CD4-positive, alpha-beta T cell treated with Interleukin-4 for 4 hours (primary cell): ENCODE measurements at places on chromosomes 6 and 20.

GRCh38 chr20:36070451-36070850 lies 84.1 kb upstream of the EPB41L1 start:
- no peak for DNase-seq

- no peak for DNase-seq
Measured at GRCh38 chr6:27617700-27618689, 145.1 kb upstream of the ZNF184 start.

- DNase-seq, result no peak
Measured at GRCh38 chr6:107345393-107345792, 114.0 kb downstream of the PDSS2 start.

DNA sequence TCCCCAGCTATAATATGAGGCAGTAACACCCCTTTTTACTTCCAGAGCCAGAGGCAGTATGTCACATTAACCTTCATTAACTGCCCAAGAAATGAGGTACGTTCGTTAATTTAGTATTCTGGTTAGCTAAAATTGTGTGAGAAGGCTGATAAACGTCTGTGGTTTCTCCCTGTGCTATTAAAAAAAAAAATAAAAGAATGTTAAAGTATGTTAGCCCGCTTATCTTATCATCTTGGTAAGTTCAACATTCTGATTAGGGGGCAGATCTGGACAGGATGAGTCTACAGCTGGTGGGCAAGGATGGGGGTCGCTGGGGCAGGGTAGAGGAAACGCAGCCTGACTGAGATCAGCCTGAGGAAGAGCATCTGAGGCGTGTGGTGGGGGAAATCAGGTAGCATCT lies 154.0 kb downstream of the PRL start:
- no peak for DNase-seq

DNA sequence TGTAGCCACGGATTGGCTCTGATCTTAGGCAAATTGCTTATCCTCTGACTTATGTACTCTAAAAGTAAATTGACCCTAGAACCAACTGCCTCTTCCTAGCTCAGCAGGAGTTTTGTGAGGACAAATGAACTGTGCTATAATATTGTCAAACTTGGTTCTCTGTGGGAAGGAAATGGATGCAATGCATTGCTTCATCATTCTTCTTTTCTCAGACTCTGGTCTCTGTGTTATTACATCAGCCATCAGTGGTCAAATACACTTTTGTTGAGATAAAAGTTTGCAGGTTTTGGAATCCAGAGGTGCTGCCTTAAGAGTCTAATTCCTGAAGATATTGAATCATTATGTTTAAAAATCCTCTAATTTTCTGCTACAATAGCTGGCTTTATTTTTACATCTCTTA lies 64.9 kb downstream of the SLC24A3 start:
- no peak for DNase-seq

GRCh38 chr6:104686550-104687175 lies 173.1 kb downstream of the HACE1 start:
- no peak for DNase-seq

DNA sequence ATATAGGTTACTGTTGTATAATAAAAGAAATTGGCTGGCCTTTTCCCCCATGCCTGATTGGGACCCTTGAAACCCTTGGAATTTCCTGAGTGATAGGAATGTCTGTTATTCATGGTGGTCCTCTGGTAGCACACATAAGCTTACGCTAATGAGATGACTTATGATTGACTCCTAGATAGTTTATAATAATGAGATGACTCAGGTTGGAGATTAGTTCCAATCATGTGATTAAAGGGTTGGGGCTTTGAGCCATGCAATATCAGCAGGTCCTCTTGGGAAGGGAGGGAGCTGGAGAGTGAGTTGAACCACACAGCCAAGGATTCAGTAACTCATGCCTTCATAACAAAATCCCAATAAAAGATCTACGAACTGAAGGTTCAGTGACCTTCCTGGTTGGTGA lies 407.6 kb upstream of the MANEA start:
- DNase-seq, result no peak

GRCh38 chr6:149467265-149467664 lies 17.5 kb downstream of the ZC3H12D start:
- DNase-seq, result no peak

- no peak for DNase-seq
Measured at GRCh38 chr20:1618479-1618878, 1.3 kb downstream of the SIRPB1 start.

DNA sequence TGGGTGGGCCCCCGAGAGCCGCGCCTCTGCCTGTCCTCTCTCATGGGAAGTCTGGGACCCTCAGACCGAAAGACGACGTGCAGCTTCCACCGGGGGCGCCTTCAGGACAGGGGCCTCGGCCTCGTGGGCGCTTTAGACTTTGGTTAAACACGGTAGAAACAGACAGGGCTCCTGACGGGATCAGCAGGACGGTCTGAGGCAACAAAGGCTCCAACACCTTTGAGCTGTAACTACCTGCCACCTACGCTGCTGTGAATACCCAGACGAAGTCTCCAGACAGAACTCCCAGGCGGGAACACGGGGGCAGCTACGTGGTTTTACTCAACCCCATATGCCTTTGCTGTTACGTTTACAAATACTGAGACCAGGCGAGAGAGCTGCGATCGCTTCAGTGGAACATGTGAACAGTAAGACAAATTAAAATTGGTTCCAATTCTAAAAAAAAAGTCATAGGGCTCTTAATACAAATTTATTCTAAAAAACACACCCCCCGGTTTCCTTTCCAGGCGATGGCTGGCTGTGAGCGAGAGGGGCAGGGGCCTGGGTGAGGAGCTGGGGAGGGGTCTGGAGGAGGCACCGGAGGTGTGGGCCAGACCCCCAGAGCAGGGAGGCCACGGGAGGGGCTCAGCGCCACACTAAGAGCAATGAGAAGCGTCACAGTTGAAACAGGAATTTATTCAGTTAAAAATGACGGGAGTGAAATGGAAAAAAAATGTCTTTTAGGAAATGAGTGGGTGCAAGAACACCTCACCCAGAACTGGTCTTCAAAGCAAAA lies 453.2 kb downstream of the QKI start:
- no peak for DNase-seq

GRCh38 chr6:34236131-34236442 lies 586 bp upstream of the HMGA1 start:
- DNase-seq, result peak; percentile 71

DNA sequence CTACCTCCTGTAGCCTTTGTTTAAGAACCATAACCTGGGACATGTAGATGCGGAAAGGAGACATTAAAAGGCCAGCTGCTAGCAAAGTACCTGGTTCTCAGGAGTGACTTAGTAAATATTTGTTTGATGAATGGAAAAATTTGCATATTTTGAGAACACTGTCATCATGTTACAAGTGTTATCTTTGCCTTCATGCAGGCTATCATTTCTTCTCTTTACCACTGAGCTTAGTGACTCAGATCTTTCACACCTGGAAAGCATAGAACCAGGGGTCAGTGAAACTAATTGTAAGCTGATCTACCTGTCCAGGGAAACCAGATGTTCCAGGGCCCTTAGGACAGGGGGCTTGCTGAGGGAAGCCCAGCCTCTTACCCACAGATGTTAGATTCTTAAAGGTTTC lies 5.4 kb downstream of the ZFP57 start:
- DNase-seq, result no peak

GRCh38 chr6:90790058-90790457 lies 203.2 kb upstream of the MAP3K7 start:
- no peak for DNase-seq

DNA sequence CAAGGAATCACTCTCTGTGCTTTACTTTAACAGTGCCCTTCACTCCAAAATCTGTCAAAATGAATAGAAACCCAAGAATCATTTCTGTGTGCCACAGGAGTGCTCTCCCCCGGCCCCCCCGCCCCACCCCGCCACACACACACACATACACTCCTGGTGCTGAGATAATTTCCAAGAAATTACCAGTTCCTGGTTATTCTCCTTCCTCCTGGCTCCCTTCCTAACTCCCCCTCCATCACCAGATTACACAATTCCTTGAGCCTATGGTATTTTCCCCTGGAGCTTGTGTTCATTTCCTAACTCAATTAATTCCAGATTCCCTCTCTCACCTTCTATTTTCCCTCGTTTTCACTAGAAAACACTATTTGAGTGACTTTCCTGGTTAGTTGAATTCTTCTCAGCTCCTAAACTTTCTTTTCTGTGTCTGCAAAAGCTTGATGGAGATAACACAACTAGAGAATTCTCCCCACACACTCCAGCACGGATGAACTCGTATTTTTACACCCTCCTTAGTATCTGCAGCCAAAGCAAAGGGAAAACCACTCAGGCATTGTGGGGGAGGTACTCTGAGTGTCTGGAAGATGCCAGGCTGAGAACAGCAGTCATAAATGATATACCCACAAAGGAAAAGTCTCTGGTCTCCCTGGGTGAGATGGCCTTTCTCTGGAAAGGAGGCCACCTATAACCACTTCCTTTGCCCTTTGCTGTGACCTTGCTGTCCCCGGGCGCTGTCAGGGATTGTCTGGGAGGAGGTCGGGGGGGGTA lies 1.9 kb upstream of the SLC24A3 start:
- no peak for DNase-seq

- no peak for DNase-seq
Measured at GRCh38 chr6:110181131-110182030, 1.2 kb downstream of the CDC40 start.

DNA sequence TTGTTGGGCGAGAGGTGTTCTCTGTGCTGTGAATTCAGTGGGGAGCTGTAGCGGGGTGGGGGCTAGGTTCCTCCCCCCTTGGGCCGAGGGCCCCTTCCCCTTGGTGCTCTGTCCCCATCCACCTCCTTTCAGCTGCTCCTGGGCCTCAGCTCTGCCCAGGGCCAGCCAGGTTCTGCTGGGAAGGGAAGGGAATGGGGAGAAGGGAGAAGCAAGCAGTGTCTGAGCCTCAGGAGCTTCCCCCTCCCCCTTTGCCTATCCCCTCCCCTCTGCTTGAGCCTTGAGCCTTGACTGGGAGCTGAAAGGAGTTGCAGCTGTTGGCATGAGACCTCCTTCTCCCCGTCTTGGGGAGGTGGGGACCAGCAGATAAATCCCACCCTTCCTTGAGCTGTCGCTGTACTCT lies 576 bp upstream of the RRP36 start:
- no peak for DNase-seq
